Camera-type eye (tissue), 1 donor: ENCODE measurements at places on chromosomes 4 and X. TPM values are rescaled to one million over a fixed set of nuclear protein-coding genes. Genes with fewer than 3 reads are reported as not detected.

The NR0B1 gene
- total RNA-seq, result not detected

The STBD1 gene
- total RNA-seq, result 6.3 TPM

The CD38 gene
- total RNA-seq, result 2.5 TPM

The STK32B gene
- 11.7 TPM for total RNA-seq

The ZNF718 gene
- 30.5 TPM for total RNA-seq

The CXCL3 gene
- total RNA-seq, result 1.5 TPM

The ETDB gene
- total RNA-seq, result not detected

The BANK1 gene
- 0.77 TPM for total RNA-seq

The MAOA gene
- 58.4 TPM for total RNA-seq

The PAGE5 gene
- not detected for total RNA-seq

The TBX22 gene
- total RNA-seq, result 1.3 TPM

The HHIP gene
- 33.3 TPM for total RNA-seq

The UNC5C gene
- 17.3 TPM for total RNA-seq

The ODAM gene
- total RNA-seq, result not detected

The CXorf49 gene
- total RNA-seq, result not detected

The CCDC160 gene
- 2.2 TPM for total RNA-seq

The TRIM60 gene
- total RNA-seq, result not detected

The HDX gene
- 15.7 TPM for total RNA-seq

The CPLX1 gene
- total RNA-seq, result 9.2 TPM

The RNF212 gene
- total RNA-seq, result 1.6 TPM
